ENCODE measurements at places on chromosomes 13 and 19.

DNA sequence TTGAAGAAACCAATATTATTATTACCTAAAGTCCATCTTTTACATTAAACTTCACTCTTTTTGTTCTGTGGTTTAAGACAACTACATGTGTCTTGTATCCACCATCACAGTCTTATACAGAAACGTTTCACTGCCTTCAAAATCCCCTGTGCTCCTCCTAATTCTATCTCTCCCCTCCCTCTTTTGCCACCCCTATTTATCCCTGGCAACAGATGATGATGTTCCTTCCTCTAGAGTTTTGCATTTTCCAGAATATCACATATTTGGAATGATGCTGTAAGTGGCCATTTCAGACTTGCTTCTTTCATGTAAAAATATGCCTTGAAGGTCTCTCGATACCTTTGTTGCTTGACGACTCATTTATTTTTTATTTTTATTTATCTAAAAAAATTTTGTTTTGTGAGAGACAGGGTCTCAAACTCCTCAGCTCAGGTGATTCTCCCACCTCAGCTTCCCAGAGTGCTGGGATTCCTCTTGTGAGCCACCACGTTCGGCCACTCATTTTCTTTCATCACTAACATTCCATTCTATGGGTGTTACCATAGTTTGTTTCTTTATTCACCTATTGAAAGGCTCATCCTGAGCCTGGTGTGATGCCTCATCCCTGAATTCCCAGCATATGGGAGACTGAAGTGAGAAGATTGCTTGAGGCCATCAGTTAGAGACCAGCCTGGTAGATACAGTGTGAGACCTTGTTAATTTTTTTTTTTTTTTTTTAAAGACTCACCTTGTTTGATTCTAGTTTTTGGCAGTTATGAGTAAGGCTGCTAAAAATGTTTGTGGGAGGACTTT is 8.4 kb downstream of the ZNF763 start:
- DNase-seq = no peak

DNA sequence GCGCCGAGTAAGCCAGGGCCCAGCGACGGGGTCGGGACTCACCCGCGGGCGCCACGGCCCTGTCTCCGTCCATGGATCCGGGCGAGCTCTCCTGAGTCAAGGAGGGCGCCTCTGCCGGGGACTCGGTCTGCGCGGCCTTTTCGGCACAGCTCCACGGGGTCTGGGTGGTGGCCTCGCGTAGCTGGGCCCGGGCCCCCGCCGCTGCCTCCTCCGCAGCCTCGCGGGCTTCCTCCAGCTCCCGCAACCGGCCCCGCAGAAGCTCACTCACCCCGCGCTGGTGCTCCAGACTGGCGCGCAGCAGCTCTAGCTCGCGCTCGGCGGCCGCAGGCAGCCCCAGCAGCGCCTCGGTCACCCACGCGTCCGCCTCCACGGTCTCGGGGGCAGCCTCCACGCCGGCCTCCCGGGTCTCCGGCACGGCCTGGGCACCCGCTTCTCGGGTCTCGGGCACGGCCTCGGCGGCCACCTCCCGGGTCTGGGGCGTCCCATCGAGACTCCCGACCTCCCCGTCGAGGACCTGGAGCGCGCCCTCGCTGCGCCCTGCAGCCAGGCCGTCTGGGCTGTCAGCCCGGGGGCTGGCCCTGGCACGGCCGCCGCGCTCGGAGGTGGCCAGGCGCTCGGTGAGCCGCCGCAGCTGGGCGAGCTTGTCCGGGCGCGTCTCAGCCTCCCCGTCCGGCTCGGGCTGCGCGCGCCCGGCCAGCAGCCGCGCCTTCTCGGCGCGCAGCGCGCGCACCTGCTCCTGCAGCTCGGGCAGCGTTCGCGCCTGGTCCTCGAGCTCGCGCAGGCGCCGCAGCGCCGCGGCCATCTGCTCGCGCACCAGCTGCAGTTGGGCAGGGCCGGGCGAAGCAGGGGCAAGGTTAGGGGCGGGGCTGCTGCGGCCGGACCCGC is 8.4 kb downstream of the KANK3 start:
- peak; percentile 66 for DNase-seq

- DNase-seq = no peak
Measured at GRCh38 chr13:110774490-110774889, 61.0 kb downstream of the ING1 start.

DNA sequence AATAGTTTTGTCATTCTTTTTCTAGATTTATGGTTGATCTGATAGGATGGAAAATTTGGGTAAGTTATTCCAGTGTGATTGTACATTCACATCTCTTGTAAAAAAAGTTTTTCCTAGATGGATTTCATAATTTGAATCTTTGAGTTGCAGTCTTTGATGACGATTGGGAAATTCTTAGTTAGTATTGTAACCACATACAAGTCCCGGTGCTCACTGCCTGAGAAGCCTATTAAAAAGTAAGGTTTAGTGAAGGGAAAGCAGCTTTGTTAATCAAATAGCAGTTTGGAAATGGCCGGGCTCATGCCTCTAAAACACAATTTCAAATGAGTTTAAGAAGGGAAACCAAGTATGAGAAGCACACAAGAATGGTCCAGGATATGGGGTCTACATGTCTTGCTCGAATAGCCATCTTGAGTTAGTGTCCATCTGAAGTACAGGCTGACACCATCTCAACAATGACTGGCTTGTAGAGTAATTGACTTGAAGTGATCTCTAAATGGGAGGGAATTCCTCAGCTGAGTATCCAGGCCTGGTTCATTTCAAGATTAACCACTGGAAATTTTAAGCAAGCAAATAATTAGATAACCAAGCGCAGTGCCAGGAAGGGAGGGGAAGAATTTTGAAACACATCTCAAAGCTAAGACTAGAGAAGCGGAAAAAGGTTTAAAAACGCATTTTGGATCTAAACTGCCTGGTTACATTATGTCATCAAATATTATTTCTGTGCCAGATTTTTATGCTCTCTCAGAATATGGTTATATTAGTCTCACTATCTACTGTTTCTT is 1145.6 kb upstream of the MIR17HG start:
- DNase-seq = no peak

DNA sequence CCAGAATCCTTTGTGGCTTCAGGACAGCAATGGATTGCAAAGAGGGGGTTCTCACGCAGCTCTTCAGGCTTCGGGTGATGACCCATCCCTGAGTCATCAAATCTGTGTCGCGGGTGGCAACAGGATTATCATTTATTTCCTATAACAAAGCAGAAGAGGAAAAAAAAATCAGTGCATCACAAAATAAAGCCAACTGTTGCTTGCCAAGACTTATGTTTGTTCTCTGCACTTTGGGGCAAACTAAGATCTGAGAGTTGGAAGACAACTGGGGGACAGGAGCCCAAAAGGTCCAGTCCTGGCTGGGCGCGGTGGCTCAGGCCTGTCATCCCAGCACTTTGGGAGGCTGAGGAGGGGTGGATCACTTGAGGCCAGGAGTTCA is 6.4 kb downstream of the GNA15 start:
- peak; percentile 75 for DNase-seq

DNA sequence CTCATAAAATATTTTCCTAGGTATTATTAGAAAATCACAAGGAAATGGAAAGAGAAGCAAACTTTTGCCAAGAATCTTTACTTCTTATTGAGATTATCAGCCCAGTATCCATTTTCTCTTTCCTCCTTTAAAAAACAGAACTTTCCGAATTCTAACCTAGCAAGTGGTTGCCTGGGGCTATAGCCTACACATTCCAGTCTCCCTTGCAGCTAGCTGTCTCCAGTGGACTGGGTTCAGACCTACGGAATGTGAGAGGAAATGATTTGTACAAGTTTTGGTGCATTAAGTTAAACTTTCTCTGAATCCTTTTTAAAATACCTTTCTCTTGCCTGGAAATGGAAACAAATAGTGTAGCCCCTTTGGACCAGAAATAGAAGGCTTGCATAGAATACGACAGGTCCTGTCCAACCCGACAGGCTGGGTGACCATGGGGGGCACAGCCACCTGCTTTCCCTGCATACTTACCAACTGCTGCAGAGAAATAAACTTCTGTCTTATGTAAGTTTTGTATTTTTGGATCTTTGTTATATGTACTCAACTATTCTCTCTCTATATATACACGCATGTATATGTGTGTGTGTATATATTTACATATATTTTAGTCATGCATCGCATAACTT is 185.9 kb downstream of the NALCN start:
- DNase-seq = no peak

- no peak for DNase-seq
Measured at GRCh38 chr13:53856573-53857195, 828.1 kb downstream of the OLFM4 start.

GRCh38 chr19:49889038-49889686 is 7.5 kb downstream of the IL4I1 start:
- DNase-seq = no peak

DNA sequence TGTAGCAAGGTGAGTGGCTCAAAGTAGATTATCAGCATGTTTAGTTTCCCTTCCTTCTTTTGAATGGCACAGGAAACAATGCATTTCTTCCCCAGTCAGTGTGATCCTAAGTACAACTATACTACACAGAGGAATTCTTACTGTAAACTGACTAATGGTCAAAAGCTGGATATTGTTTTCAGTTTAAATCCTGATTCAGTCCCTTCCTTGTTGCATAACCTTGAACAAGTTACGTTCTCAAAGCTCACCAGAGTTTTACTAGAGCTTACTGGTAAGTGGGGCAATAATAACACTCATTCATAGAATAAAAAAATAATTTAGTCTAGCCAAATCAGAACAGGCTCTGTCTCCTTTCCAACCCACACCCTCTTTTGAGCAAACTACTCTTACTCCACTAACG is 180.1 kb downstream of the POSTN start:
- no peak for DNase-seq

DNA sequence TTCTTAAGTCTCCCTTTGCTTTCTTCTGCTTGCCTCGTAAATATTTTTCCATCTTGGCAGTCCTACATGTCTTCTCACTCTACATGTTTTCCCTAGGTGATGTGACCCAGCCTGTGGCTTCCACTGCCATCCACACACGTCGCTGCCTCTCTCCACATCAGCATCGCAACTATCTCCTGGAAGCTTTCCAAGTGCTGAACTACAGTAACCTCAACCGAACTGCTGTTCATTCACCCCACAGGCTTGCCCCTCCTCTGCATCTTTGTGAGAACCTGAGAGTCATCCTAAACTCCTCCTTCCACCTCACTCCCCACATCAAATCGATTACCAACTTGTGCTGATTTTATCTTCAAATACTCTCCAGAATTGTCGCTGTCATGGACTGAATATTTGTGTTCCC is 41.2 kb upstream of the USPL1 start:
- DNase-seq = peak; percentile 48

DNA sequence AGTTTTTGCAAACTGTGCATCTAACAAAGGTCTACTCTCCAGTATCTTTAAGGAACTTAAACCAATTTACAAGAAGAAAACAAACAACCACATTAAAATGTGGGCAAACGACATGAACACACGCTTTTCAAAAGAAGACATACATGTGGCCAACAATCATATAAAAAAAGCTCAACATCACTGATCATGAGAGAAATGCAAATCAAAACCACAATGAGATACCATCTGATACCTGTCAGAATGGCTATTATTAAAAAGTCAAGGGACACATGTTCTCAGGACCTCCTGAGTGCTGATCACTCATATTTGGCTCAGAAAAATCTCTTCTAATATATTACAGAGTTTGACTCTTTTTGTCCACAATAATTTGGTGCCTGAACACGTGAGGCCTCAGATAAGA is 14.2 kb upstream of the LILRB1 start:
- DNase-seq = no peak

DNA sequence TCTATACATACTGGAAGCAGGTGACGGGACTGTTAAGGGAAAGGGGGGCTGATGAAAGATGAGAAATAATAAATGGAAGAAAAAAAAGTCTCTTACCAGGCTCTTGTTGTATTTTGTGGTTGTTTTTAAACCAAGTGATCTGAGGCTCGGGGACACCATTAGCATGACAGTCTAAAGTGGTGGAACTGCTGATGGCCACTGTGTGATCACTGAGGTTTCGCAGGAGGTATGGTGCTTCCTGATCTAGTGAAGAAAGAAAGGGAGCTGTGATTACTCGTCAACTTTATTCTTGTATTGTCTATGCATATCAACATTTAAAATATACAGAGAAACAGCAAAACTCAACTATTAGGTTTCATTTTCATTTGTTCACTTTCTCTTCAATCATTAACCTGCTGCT is 110.1 kb downstream of the FLT1 start:
- DNase-seq = no peak
